ENCODE measurements at places on chromosomes 4 and X.
A peak's percentile ranks its signal among the peaks of the same experiment; 100 is the strongest.

DNA sequence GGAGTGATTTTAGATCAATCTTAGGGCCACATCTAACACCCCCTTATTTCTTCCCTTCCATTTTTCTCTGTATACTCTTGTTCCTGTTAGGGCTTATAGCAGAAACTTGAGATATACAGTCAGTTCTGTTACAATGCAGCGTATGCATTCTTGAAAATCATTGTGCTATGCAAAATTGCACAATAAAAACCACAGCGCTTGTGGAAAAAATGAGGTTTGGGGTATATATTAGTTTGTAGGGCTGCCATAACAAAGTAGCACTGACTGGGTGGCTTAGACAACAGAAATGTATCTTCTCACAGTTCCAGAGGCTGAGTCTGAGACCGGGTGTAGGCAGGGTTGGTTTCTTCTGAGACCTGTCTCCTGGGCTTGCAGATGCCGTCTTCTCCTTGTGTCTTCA lies 59.0 kb downstream of the WWC2 start:
- DNase-seq, result no peak

DNA sequence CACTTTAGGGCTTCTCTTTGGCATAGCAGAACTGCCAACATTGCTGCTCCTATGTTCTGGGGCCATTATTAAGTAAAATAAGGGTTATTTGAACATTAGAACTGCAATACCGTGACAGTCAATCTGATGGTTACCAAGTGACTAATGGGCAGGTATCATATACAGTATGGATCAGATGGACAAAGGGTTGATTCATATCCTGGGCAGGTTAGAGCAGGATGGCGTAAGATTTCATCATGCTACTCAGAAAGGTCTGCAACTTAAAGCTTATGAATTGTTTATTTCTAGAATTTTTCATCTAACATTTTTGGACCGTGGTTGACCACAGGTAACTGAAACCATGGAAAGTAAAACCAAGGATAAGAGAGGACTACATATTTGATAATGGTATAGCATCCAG lies 40.9 kb downstream of the BRCC3 start:
- no peak for DNase-seq

DNA sequence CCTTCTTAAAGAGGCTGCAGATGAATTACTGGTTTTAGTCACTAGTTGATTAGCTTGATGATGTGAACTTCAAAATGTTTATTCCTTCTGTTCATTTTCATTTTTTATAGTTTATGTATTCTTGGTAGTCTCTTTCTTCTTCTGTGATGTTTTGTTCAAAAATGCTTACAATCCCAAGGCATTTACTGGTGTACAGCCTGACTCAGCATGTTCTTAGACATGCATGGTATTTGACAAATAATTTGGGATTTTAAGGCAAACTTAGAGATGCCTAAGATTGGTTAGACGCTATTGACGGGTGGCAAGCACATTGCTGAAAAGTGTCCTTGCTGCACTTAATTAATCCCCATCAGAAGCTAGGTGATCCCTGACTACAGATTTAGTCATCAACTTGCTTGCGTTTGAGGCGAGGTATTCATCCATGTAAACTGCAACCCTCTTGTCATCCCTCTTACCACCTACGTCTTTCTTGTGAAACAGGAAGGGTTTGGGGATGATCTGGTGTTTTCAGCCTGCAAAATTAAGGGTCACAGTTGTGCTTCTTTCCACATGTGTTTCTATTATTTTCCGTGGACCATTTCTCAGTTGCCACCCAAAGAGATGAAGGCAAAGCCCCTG lies 331.8 kb downstream of the DKK2 start:
- no peak for DNase-seq

GRCh38 chr4:2961421-2961810 lies 1.8 kb downstream of the NOP14 start:
- DNase-seq, result no peak

- no peak for DNase-seq
Observed at GRCh38 chr4:168667376-168667775, 170.5 kb downstream of the PALLD start.

DNA sequence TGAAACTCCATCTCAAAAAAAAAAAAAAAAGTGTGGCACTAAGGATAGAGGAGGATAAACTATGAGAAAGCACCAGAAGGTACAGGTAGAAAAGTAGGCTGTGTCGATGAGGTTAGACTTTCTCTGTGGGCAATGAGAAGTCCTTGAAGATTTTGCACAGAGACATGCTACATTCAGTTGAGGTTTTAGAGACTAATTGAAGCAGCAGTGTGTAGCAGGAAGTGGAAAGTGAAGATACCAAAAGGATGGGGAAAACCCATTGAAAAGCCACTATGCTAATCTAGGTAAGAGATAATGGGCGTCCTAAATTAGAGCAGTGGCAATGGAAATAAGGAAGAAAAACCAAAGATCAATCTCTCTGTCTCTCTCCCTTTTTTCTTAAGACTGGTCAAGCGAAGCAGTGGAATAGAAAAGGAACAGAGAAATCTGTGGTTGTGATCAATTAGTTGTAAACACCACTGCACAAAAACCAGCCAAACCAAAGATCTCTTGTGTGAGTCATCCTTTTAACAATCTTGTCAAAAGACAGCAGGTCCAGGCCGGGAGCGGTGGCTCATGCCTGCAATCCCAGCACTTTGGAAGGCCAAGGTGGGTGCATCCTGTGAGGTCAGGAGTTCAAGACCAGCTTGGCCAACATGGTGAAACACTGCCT lies 3.5 kb downstream of the SPINK2 start:
- peak; percentile 39 for DNase-seq

Data from GM18507 (cell line).